B cell (primary cell): ENCODE measurements at places on chromosomes 11 and 22. TPM values are rescaled to one million over a fixed set of nuclear protein-coding genes. Genes with fewer than 3 reads are reported as not detected.
A peak's percentile ranks its signal among the peaks of the same experiment; 100 is the strongest.

- peaks cover 7% of the 10 kb centered on the region for H3K27me3 ChIP-seq
- no peak for DNase-seq
- H3K36me3 ChIP-seq, result no peaks in the 10 kb centered on the region
- H3K4me1 ChIP-seq, result peaks cover 21% of the 10 kb centered on the region
- H3K27ac ChIP-seq, result no peak overlapping the region
Observed at GRCh38 chr11:2892967-2893528, 7.5 kb upstream of the CDKN1C start.

Gene ACR
- not detected in 2 replicates for total RNA-seq

DNA sequence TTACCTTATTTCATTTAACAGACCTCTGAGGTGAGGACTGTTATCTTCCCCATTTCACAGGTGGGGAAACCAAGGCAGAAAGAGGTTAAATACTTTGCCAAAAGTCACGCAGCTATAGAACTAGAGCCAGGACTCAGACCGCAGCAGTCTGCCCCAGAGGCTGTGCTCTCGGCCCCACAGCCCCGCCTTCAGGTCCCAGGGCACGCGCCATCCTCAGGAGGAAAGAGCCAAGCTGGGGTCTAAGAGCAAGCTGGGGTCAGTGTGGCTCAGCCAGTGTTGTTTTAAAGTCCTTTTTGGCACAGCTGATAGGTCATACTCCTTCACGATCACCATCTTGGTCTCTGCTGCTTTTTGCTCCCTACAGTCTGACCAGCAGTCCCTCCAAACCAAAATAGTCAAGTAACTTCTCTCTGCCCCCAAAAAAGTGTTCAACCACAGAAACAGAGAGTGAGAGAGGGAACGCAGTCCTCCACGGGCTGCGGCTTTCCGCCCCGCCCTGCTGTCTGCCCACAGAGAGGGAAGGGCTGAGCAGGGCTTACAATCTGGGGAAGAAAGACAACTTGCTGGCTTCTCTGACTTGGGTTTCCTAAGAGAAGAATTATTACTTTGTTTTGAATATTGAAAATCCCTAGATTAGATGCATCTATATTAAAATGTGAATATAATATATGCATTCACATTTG is 137.2 kb upstream of the OPCML start:
- no peaks in the 10 kb centered on the region for H3K4me1 ChIP-seq
- H3K27me3 ChIP-seq, result no peaks in the 10 kb centered on the region
- DNase-seq, result no peak
- H3K27ac ChIP-seq, result no peak overlapping the region

- no peaks in the 10 kb centered on the region for H3K4me1 ChIP-seq
- H3K36me3 ChIP-seq, result no peaks in the 10 kb centered on the region
- DNase-seq, result no peak
- H3K27ac ChIP-seq, result no peak overlapping the region
- no peaks in the 10 kb centered on the region for H3K27me3 ChIP-seq
- H3K4me3 ChIP-seq, result no peak overlapping the region
Observed at GRCh38 chr11:103624708-103625623, 411.5 kb upstream of the DDI1 start.

GRCh38 chr11:86508604-86509587 is 134.2 kb downstream of the CCDC81 start:
- H3K36me3 ChIP-seq, result no peaks in the 10 kb centered on the region
- DNase-seq, result no peak
- no peak overlapping the region for H3K27ac ChIP-seq
- H3K4me3 ChIP-seq, result no peak overlapping the region
- no peaks in the 10 kb centered on the region for H3K27me3 ChIP-seq

Gene ADORA2A
- 45.4 and 49.3 TPM in 2 replicates for total RNA-seq

Gene NDUFA6
- total RNA-seq, result 47.8 and 51.5 TPM in 2 replicates

DNA sequence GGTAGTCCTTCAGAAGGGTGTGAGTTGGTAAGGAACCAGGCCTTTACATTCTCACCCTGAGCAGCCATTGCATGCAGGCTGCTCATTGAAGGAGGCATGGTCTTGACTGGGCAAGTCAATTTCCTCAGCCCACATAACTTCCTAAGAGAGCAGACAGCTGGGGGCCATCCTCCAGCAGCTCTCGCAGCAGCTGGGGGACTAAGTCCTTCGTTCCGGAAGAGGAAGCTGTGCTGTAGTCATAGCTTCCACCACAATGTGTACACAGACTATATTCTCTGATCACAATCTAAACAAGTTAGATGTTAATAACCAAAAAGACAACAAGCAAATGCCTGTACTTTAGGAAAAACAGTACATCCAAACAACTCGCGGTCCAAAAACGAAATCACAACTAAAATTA is 30.1 kb upstream of the MPPED1 start:
- no peak overlapping the region for H3K27ac ChIP-seq
- DNase-seq, result no peak
- H3K4me3 ChIP-seq, result no peak overlapping the region
- no peaks in the 10 kb centered on the region for H3K36me3 ChIP-seq

DNA sequence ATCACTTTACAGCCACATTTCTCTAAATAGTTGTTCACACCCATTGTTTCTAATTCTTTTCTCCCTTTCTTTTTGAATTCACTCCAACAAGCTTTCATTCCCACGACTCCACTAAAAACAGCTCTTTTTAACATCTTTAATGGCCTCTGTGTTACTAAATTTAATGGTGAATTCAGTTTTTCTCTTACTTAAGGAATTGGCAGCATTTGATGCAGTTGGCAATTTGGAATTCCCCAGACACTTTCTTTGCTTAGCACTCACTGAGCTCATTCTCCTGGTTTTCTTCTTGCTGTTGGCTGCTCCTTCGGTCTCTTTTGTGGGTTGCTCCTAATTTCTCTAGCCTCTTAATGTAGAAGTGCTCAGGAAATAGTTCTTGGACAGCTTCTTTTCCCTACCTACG is 40.5 kb upstream of the OR9Q1 start:
- H3K27ac ChIP-seq, result no peak overlapping the region
- no peak for DNase-seq
- H3K4me1 ChIP-seq, result no peaks in the 10 kb centered on the region
- no peak overlapping the region for H3K4me3 ChIP-seq
- no peaks in the 10 kb centered on the region for H3K36me3 ChIP-seq

DNA sequence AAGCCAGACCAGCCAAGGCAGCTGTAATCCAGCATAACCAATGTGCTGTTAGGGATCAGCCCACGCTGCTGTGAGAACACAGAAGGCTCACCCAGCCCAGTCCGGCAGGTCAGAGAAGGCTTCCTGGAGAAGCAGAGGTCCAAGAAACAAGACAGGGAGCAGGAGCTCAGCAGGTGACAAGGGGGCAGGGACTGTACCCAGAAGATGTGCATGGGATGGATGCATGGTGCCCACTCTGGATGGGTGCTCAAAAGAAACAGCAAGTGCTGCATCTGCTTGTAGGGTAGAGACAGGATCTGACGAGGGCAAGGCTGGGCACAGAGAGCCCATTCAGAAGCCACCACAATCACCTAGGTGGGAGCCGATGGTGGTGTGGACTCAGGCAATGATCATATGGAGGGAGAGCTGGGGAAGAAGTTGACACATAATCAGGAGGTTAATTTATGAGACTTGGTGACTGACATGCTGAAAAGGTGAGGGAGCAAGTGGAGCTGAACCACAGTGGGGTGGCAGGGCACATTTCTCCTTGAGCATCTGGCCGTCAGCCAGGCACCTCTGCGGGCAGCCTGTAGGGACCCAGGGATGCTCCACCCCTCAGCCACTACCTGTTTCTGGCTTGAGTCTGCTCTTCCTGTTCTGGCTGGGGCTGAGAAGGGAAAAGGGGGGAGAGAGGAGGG is 102.3 kb upstream of the DRD2 start:
- H3K4me1 ChIP-seq, result no peaks in the 10 kb centered on the region
- no peak overlapping the region for H3K27ac ChIP-seq
- no peaks in the 10 kb centered on the region for H3K36me3 ChIP-seq
- H3K4me3 ChIP-seq, result no peak overlapping the region

DNA sequence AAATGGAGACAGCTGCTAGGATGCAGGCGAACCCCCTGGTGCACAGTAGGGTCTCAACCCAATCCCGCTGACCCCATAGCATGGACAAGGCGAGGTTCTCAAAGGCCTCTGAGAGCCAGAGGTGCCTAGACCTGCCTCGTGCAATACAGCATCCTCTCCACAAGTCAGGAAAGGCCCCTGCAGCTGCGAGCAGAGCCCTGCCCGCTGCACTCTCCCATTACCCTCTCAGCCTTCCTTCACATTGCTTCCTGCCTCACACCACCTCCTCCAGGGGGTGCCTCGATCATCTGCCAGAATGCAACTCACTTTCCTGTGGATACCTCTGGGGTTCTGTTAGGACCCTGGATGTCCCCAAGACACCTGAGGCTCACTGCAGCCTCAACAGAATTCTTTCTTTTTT is 42.8 kb upstream of the TCF20 start:
- no peak for DNase-seq
- H3K36me3 ChIP-seq, result no peaks in the 10 kb centered on the region
- H3K27ac ChIP-seq, result no peak overlapping the region

DNA sequence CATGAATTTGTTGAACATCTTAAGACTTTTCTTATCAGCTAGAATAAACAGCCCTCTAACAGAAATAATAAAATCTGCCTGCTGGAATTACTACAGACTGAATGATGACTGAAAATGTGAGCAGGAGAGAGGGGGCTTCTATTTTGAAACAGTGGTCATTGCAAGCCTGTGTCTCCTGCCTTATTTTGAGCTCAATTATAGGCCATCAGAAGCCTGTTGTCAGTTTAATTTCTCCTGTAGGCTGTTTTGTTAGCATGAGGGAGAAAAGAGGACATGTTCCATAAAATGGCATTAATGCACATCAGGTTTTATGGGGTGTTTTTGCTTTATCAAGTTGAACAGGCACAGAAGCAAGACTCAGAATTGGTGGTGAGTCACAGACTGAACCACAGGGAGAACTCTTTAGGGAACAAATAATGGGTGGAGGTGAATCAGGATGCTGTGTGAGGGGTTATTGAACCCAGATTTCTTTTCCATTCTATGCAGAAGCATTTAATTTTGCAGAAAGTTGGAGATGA is 129.1 kb downstream of the PARVA start:
- H3K4me3 ChIP-seq, result no peak overlapping the region
- no peak for DNase-seq
- H3K36me3 ChIP-seq, result no peaks in the 10 kb centered on the region
- no peaks in the 10 kb centered on the region for H3K4me1 ChIP-seq

DNA sequence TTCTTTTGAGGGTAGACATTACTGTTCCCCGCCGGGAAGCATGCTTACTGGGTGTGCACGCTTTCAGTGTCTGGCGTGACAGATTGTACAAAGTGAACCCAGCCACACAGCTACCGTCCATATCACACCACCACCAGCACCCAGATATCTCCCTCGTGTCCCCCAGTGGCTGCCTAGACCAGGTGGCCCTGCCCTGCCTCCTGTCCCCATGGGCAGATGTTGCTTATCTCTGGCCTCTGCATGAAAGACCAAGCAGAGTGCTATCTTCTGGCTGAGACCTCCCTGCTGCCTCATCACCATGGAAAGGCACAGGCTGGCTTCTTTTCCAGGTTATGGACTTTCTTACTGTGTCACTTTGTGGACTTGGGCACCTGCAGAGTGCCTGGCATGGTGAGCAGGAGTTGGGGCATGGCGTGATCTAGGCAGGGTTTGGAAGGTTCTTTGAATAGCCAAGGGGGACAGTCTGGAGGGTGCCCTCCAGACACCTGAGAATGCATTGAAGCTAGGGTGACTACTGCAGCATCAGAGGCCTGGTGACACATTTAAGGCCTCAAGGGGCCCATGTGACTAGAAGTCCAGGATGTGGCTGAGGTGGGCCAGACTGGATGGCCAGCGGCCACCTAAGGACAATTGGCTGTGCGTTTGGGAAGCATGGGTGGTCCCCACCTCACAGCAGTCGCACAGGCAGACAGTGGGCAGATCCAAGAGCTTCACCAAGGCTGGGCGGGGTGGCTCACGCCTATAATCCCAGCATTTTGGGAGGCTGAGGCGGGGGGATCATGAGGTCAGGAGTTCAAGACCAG is 4.7 kb downstream of the TANGO2 start:
- DNase-seq, result peak; percentile 5
- H3K4me1 ChIP-seq, result peaks cover 20% of the 10 kb centered on the region
- no peak overlapping the region for H3K27ac ChIP-seq
- no peaks in the 10 kb centered on the region for H3K27me3 ChIP-seq
- no peaks in the 10 kb centered on the region for H3K36me3 ChIP-seq
- H3K4me3 ChIP-seq, result no peak overlapping the region

Gene CPSF7
- total RNA-seq, result 165 and 167 TPM in 2 replicates

- H3K27me3 ChIP-seq, result no peaks in the 10 kb centered on the region
- H3K27ac ChIP-seq, result no peak overlapping the region
- DNase-seq, result no peak
- H3K4me3 ChIP-seq, result no peak overlapping the region
- H3K36me3 ChIP-seq, result no peaks in the 10 kb centered on the region
Observed at GRCh38 chr22:42682113-42682851, 33.1 kb upstream of the CYB5R3 start.

DNA sequence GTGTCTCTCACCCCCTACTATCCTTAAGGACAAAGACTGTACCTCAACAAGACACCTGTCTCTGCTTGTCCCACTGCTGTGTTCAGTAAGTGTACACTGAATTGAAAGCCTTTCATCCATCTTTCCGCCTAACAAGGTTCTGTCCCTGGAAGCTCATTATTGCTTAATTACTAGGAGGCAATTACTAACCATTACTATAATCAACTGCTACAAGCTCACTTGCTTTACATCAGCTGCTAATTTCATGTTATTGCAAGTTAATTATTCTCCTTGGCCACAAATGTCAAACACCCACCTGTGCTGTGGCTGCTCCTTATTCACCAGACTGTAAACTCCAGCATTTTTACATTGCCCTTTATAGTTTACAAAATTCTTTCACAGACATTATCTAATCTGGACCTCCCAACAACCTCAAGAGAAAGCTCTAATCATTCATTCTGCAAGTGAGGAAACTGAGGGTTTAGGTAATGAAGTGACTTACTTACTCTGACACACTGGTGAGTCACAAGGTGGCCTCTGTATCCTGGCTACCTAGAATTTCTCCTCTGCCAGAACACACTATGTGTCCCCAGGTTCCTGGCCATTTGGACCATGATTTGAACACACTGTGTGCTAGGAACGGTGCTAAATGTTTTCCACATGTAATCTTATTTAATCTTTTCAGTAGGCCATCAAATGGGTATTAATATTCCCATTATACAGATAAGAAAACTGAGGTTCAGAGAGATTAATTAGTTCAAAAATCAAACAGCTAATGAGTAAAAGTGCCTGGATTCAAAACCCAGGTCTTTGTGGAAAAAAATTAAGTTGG is 66.7 kb downstream of the RAB30 start:
- peaks cover 9% of the 10 kb centered on the region for H3K36me3 ChIP-seq
- H3K27me3 ChIP-seq, result no peaks in the 10 kb centered on the region
- no peak overlapping the region for H3K4me3 ChIP-seq
- DNase-seq, result no peak

GRCh38 chr11:115617767-115618166 is 113.6 kb upstream of the CADM1 start:
- DNase-seq, result no peak
- no peaks in the 10 kb centered on the region for H3K36me3 ChIP-seq
- H3K4me3 ChIP-seq, result no peak overlapping the region
- no peaks in the 10 kb centered on the region for H3K4me1 ChIP-seq
- no peaks in the 10 kb centered on the region for H3K27me3 ChIP-seq

- peaks cover 29% of the 10 kb centered on the region for H3K4me1 ChIP-seq
- no peaks in the 10 kb centered on the region for H3K27me3 ChIP-seq
- no peaks in the 10 kb centered on the region for H3K36me3 ChIP-seq
- peak overlapping the region; percentile 97 for H3K27ac ChIP-seq
Observed at GRCh38 chr11:64745521-64746328, 1.8 kb upstream of the RASGRP2 start.

- no peak for DNase-seq
- H3K36me3 ChIP-seq, result no peaks in the 10 kb centered on the region
- no peak overlapping the region for H3K27ac ChIP-seq
Observed at GRCh38 chr11:88178191-88178590, 2.9 kb upstream of the RAB38 start.
